NCI-H2171 (cell line): ENCODE measurements at places on chromosomes 6 and 20.

DNA sequence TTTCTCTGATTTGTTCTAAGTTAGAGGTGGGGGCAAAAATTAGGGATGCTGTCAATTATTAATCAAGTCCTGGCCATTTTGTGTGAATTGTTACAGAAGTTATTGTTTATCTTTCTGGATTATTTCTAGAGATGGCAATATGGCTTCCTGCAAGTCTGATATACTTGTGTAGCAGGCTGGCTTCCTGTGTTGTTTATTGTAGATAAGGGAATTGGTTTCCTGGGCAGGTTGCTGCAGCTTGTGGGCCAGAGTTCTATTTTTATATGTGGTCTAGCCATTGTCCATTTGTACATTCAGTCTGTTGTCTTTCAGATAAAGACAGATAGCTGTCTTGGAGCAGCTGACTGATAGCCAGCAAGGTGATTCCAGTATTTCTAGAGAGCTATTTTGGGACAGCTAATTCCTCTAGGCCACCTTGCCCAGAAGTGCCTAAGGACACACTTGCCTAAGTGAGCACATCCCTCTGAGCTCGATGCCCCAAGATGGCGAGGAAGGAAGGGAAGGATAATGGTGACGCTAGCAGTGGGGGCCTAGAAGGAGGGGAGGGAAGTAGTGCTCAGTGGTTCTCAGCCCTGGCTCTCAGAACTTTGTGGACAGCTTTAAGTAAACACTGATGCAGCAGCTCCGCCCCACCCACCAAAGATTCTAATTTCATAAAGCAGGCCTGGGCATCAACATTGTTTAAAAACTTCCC is 25.5 kb downstream of the DDO start:
- DNase-seq = no peak

DNA sequence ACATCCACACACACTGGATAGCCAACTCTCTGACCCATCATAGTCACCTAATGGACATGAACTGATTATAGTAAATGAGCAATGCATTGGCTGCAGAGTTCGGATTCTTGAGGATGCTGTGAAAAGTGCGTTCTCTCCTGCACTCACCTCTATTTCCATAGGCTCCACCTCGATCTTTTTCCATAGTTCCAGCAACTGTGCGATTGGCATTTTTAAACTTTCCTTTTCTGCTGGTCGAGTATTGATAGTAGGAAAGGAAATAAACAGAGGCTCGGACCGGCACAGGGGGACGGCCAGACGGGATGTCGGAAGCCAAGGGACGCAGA is 94.4 kb downstream of the RNASET2 start:
- no peak for DNase-seq

DNA sequence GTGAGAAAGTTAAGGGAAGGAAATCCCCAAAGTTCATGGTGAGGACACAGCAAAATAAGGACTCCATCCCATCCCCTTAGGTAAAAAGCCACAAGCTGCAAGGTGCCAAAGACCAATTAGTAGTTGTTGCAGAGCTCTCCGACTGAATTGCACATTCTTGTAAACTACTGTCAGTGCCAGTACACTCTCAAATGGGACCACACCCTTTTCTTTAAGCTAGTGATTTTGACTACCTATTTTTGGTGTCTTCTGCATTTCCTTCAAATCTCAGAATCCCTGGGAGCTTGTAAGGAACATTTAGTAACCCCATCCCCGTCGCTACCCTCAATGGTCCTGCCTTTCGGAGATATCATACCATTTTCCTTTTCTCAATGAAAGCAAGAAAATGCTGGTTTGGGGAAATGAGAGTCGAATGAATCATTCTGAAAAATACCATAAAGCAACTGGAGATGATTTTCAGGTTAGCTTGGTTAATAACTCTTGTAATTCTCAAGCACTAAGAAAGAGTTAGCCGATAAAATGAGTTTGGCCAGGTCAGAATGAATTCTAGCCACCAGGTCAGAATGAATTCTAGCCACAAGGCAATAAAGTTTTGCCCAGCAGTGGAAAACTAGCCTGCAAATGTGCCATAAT is 5.2 kb upstream of the HMGN3 start:
- no peak for DNase-seq

GRCh38 chr20:36155629-36155971 is 1.1 kb downstream of the EPB41L1 start:
- DNase-seq = no peak

GRCh38 chr6:110731898-110732297 is 83.4 kb downstream of the CDK19 start:
- no peak for DNase-seq

DNA sequence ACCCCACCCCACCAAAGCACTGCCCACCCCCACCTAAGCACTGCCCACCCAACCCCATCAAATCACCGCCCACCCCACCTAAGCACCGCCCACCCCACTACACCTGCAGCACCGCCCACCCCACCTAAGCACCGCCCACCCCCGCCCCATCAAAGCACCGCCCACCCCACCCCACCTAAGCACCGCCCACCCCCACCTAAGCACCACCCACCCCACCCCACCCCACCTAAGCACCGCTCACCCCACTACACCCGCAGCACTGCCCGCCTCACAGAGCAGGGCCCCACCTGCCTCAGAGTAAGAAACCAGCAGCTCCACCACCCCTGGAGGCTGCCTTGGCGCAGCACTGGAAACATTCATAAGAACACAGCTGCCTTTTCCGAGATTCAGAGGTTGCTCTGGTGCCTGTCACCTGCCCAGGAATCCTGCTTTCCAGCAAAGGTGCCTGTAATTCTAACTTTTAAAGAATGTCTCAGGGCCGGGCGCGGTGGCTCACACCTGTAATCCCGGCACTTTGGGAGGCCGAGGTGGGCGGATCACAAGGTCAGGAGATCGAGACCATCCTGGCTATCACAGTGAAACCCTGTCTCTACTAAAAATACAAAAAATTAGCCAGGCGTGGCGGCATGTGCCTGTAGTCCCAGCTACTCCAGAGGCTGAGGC is 148.2 kb downstream of the BMP7 start:
- DNase-seq = no peak

DNA sequence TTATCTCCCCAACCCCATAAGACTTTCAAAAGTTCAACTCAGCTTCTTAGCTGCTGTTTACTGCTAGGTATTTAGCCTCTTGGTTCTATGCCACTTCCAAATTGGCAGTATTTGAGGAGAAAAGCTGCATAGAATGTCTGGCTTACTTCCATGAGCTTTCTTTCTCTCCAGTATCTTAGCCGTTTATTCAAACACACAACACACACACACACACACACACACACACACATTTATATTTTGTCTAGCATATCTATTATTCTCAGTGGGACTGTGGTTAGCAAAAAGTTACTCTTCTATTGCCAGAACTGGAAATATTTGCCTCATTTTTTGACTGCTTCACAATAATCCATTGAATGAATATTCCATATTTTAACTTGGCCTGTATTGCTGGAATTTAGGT is 634.2 kb upstream of the IMPG1 start:
- no peak for DNase-seq

DNA sequence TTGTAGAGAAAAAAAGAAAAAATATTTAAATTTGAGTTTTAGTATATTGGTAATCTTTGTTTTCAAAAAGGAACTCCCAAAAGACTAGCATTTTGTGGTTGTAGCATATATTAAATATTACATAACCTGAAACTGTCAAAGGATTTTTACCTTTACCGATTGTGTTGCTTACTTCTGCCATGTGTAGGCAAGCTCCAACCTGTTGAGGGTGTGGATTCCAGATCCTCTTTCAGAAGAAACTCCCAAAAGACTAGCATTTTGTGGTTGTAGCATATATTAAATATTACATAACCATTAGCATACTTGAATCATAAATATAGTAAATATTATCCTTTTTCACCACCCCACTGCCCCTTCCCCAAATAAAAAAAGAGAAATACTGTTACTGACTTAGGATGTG is 3.2 kb downstream of the DSE start:
- DNase-seq = no peak

DNA sequence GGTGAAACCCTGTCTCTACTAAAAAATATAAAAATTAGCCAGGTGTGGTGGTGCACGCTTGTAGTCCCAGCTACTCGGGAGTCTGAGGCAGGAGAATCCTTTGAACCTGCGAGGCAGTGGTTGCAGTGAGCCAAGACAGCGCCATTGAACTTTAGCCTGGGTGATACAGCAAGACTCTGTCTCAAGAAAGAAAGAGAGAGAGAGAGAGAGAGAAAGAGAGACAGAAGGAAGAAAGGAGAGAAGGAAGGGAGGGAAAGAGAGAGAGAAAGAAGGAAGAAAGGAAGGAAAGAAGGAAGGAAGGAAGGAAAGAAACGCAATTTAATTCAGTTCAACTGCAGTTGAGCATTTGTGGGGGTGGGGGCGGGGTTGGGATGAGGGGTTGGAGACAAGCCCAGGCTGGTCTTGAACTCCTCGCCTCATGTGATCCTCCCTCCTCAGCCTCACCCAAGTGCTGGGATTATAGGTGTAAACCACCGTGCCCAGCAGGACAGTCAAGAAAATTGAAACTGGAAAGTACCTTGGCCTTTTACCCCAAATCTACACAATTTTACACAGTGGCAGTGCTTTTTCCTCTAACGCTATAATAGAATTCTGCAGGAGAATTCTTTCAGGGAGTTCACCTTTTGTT is 30.5 kb downstream of the TRIM27 start:
- DNase-seq = no peak

GRCh38 chr6:33908025-33908424 is 104.2 kb upstream of the MLN start:
- no peak for DNase-seq

GRCh38 chr6:147216915-147217314 is 12.7 kb downstream of the STXBP5 start:
- DNase-seq = no peak

DNA sequence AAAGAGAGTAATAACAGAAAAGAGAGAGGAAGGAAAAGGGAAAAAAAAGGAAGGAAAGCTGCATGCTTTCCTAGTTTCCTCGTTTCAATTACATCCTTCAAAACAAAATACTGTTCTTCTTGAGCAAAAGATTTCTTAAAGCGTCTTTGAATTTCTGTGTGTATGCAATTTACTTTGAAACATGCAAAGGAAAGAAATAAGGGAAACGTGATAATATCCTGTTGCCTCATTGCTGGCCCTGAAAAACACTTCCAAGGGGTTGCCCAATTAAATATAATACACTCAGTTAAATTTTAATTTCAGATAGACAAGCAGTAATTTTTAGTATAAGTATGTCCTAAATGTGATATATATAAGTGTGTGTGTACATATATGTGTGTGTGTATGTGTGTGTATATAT is 51.2 kb upstream of the TPD52L1 start:
- no peak for DNase-seq

DNA sequence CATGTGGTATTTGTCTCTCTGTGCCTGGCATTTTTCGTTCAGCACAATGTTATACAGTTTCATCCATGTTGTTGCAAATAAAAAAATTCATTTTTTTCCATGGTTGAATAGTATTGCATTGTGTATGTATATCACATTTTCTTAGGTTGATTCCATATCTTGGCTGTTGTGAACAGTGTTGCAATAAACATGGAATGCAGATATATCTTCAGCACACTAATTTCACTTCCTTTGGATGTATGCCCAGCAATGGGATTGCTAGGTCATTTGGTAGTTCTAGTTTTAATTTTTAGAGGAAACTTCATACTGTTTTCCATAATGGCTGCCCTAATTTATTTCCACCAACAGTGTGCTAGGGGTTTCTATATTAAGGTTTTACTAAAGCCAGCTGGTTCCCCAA is 52.6 kb downstream of the GFRAL start:
- no peak for DNase-seq

- DNase-seq = no peak
Observed at GRCh38 chr6:80348263-80348662, 241.8 kb downstream of the BCKDHB start.

GRCh38 chr6:18561037-18561750 is 174.0 kb downstream of the RNF144B start:
- no peak for DNase-seq

- DNase-seq = peak; percentile 40
Observed at GRCh38 chr20:50449738-50450492, 60.3 kb upstream of the PTPN1 start.

DNA sequence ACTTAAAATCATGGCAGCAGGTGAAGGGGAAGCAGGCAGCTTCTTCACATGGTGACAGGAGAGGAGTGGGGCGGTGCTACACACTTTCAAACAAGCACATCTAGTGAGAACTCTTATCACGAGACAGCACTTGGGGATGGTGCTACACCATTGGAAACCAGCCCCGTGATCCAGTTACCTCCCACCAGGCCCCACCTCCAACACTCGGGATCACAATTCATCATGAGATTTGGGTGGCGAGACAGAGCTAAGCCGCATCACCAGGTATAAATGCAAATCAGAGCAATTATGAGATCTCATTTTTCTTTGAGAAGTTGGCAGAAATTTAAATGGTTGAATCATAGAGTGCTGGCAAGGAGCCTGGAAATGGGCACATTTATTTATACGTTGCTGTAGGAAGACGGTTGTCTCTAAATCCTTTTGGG is 31.4 kb downstream of the IGF2R start:
- no peak for DNase-seq

DNA sequence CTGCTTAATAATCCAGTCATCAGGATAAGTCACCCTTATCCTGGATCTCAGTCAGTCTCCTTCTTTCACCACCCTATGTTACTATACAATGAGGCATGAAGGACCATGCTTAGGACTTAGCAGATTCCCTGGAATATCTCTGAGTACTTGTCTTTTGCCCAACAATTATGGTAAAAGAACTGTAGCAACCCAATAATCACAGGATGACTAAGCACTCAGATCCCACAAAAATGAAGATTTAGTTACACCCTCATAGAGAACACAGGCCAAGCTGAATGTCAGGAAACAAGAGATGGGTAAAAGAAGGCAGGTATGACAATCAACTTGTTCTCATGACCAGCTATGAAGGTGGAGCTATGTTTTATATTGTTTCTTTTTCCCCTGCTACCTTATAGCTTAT is 91.4 kb downstream of the EDN1 start:
- no peak for DNase-seq

DNA sequence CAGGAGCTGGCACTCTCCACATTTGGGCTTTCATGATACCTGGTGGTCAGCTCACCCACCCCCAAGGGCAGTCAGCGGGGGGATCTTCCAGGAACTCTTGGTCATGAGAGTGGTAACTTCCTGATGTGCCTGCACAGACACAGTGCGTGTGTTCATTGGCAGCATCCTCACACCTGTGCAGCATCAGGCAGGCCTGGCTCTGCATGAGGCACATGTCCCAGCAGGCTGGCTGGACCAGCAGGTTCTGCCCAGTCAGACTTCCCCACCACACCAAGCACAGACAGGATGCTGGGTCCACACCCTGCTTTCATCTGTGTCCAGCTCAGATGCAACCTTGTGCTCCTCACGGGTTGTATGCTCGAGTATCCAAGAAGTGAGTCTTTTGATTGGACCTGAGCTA is 15.7 kb upstream of the UNC93A start:
- DNase-seq = no peak

GRCh38 chr6:72064399-72064975 is 178.1 kb downstream of the RIMS1 start:
- no peak for DNase-seq

GRCh38 chr6:129766959-129767728 is 57.2 kb upstream of the ARHGAP18 start:
- DNase-seq = no peak

- DNase-seq = no peak
Observed at GRCh38 chr6:44733868-44734267, 346.4 kb downstream of the CDC5L start.

GRCh38 chr6:64081453-64081852 is 445.9 kb downstream of the PHF3 start:
- no peak for DNase-seq

- DNase-seq = no peak
Observed at GRCh38 chr20:51985013-51985415, 182.7 kb upstream of the SALL4 start.

- no peak for DNase-seq
Observed at GRCh38 chr6:112266331-112266730, 12.0 kb upstream of the LAMA4 start.

- DNase-seq = no peak
Observed at GRCh38 chr6:32167154-32167760, 2.9 kb downstream of the EGFL8 start.
